ENCODE measurements at places on chromosomes 4 and X. TPM values are rescaled to one million over a fixed set of nuclear protein-coding genes. Genes with fewer than 3 reads are reported as not detected.

DNA sequence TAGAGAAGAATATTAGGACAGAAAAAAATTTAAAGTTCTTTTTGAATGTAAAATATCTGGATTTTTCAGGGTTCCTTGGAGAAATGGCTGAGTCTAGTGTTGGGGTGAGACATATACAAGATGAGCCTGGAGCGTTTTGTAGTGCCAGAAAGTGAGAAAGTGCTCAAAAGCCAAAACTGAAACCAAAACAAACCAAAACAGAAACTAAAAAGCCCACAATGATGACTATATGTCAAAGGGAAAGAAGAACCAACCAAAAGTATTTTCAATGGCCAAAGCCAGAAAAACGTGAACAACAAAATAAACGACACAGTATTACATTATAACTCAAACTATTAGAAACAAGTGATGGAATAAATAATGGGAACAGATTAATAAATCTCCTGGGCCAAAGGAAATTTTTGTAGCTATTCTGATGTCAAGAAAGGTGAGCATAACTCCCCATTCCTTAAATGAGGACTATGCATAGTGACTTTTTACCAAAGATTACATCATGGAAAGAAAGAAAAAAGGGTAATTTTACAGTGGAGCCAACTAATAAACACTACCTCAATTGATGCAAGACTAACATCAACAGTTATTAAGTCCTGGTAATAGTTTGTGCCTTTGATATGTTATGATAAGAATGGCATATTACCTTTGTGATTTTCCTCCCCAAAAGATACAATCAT lies 1137.6 kb downstream of the C4orf33 start:
- H3K4me3 ChIP-seq, result no peak overlapping the region
- no peak for DNase-seq
- H3K4me1 ChIP-seq, result no peaks in the 10 kb centered on the region
- no peaks in the 10 kb centered on the region for H3K27me3 ChIP-seq

GRCh38 chrX:6856471-6856870 lies 291.0 kb upstream of the STS start:
- no peak for DNase-seq
- no peaks in the 10 kb centered on the region for H3K4me1 ChIP-seq
- no peak overlapping the region for H3K27ac ChIP-seq
- no peak overlapping the region for H3K4me3 ChIP-seq
- no peaks in the 10 kb centered on the region for H3K27me3 ChIP-seq

- no peaks in the 10 kb centered on the region for H3K27me3 ChIP-seq
- no peak overlapping the region for H3K4me3 ChIP-seq
- H3K36me3 ChIP-seq, result no peaks in the 10 kb centered on the region
- no peak overlapping the region for H3K27ac ChIP-seq
- H3K4me1 ChIP-seq, result no peaks in the 10 kb centered on the region
- no peak for DNase-seq
These were observed 137.6 kb upstream of the TBL1X start for GRCh38 chrX:9327086-9327746.

GRCh38 chrX:147899379-147900114 lies 12.2 kb upstream of the FMR1 start:
- no peaks in the 10 kb centered on the region for H3K27me3 ChIP-seq
- H3K4me3 ChIP-seq, result no peak overlapping the region
- no peaks in the 10 kb centered on the region for H3K36me3 ChIP-seq
- DNase-seq, result no peak
- no peaks in the 10 kb centered on the region for H3K4me1 ChIP-seq
- no peak overlapping the region for H3K27ac ChIP-seq

- H3K4me1 ChIP-seq, result no peaks in the 10 kb centered on the region
- no peak for DNase-seq
- H3K4me3 ChIP-seq, result no peak overlapping the region
- no peak overlapping the region for H3K27ac ChIP-seq
- no peaks in the 10 kb centered on the region for H3K27me3 ChIP-seq
These were observed 76.7 kb downstream of the CPEB2 start for GRCh38 chr4:15078682-15079642.

GRCh38 chr4:84413480-84413879 lies 85.6 kb downstream of the NKX6-1 start:
- no peaks in the 10 kb centered on the region for H3K4me1 ChIP-seq
- H3K27ac ChIP-seq, result no peak overlapping the region

- DNase-seq, result no peak
- H3K27ac ChIP-seq, result no peak overlapping the region
- H3K4me3 ChIP-seq, result no peak overlapping the region
- peaks cover 9% of the 10 kb centered on the region for H3K27me3 ChIP-seq
These were observed 211.9 kb upstream of the UGT8 start for GRCh38 chr4:114386637-114387233.

Gene GIMD1
- not detected for total RNA-seq

DNA sequence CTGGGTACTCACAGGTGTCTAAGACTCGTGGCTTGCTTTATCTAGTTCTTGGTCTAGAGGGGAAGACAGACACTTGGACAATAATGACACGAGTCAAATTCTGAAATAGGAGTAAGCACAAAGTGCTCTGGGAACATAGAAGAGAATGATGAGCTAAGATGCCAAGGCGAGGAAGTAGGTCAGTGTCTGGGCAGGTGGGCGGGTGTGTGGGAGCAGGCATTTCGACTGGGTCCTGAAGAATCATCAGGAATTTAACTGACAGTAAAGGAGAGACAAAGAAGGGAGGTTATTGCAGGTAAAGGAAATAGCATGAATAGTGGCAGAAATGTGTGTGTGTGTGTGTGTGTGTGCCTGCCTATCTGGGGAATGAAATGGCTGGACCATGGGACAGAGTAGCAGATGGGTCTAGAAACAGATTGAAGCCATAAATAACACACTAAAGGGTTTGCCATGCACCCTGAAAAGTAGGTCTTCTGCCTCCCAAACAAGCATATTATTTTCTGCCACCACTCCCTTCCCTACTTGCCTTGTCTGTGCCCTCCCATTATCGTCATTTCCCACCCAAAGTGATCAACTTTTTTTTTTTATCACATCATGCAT lies 58.4 kb upstream of the SLC25A43 start:
- no peaks in the 10 kb centered on the region for H3K27me3 ChIP-seq
- no peak overlapping the region for H3K27ac ChIP-seq
- no peaks in the 10 kb centered on the region for H3K36me3 ChIP-seq
- H3K4me1 ChIP-seq, result no peaks in the 10 kb centered on the region
- no peak for DNase-seq

DNA sequence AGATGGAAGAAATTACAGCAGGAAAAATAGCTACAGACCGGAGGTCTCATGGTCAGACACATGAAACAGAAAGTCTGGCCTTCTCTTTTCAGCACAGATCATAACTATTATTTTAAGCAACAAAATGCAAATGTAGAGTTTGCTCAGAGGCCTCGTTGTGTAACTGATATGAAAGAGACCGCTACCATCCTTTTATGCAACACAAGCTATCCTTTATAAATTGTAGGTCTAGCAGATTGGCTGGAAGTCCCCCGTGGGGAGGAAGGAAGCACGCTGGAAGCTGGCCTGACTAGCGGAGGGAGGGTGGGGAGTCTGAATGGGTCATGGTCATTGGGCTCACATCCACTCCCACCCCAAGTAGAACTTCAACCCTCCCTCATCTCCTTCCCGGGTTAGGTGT lies 27.7 kb downstream of the DMP1 start:
- peak; percentile 51 for DNase-seq
- H3K4me1 ChIP-seq, result peaks cover 6% of the 10 kb centered on the region
- H3K27ac ChIP-seq, result peak overlapping the region; percentile 46
- no peak overlapping the region for H3K4me3 ChIP-seq
- no peaks in the 10 kb centered on the region for H3K36me3 ChIP-seq

DNA sequence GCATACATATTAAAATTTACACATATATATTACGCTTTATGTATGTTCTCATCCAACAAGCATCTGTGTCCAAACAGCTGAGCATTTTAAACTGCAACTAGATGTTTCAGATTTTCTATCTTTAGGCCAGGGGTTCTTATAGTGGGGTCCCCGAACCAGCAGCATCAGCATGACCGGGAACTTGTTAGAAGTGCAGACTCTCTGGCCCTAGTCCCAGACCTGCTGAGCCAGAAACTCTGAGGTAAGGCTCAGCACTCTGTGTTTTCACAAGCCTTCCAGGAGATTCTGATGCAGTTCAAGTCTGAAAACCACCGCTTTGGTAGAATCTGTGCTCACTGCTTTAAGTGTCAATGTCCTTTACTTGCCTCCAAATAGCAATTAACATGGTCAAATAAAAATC lies 266.2 kb upstream of the CASK start:
- no peaks in the 10 kb centered on the region for H3K27me3 ChIP-seq
- H3K36me3 ChIP-seq, result no peaks in the 10 kb centered on the region
- no peak overlapping the region for H3K4me3 ChIP-seq
- no peaks in the 10 kb centered on the region for H3K4me1 ChIP-seq
- DNase-seq, result no peak

Gene DCAF12L2
- not detected for total RNA-seq

Gene WDFY3
- 103 TPM for total RNA-seq

Gene DCX
- 0.09 TPM for total RNA-seq

Gene ARHGAP36
- total RNA-seq, result not detected

Gene CTAG1B
- total RNA-seq, result not detected

Gene PCDH10
- total RNA-seq, result 0.48 TPM

Gene HMX1
- not detected for total RNA-seq

Gene C1QTNF7
- total RNA-seq, result 2.8 TPM

- no peak overlapping the region for H3K27ac ChIP-seq
- no peaks in the 10 kb centered on the region for H3K4me1 ChIP-seq
- H3K36me3 ChIP-seq, result no peaks in the 10 kb centered on the region
- H3K4me3 ChIP-seq, result no peak overlapping the region
These were observed 40.2 kb downstream of the VSIG4 start for GRCh38 chrX:65999563-66000148.

GRCh38 chr4:128068918-128069317 lies 7.8 kb downstream of the LARP1B start:
- no peaks in the 10 kb centered on the region for H3K36me3 ChIP-seq
- no peaks in the 10 kb centered on the region for H3K27me3 ChIP-seq
- H3K27ac ChIP-seq, result no peak overlapping the region
- no peak for DNase-seq

DNA sequence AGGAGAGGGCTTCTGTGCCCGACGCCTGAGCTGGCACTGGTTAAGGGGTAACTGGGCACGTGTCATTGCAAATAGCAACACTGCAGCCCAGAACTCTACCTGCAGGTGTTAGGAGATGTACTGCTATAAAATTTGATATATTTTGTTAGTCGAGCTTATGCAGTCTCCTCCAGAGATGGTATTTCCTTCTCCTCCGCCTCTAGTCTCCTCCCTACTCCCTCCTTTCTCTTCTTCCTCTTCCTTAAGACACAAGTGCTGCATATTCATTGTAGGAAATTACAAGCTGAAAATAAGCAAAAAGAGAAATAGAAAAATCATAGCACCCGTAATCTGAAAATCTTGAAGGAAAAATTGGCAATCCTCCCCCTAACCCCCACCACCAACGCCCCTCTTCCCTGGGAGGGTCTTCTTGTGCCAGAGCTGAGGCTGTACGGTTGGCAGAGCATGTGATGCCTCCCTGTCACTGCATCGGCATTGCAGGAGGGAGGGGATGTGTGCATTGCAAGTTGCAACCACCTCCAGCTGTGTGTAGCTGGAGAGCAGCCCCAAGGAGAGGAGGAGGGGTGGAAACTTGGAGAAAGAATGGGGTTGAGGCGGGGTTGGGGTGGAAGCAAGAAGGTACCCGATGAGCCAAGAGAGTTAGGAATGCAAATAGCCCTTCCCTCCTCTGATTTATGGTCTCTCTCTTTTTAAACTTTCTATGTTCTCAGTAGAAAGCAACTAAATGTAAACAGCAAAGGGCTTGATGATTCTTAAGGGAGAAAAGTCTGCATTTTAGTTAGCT lies 48.3 kb upstream of the MND1 start:
- H3K27ac ChIP-seq, result no peak overlapping the region
- no peak for DNase-seq
- H3K4me3 ChIP-seq, result no peak overlapping the region
- H3K27me3 ChIP-seq, result no peaks in the 10 kb centered on the region
- H3K36me3 ChIP-seq, result no peaks in the 10 kb centered on the region

- no peaks in the 10 kb centered on the region for H3K36me3 ChIP-seq
- H3K27ac ChIP-seq, result no peak overlapping the region
- DNase-seq, result no peak
- no peaks in the 10 kb centered on the region for H3K4me1 ChIP-seq
- no peaks in the 10 kb centered on the region for H3K27me3 ChIP-seq
These were observed 225.8 kb downstream of the GABRG1 start for GRCh38 chr4:45897946-45898585.

DNA sequence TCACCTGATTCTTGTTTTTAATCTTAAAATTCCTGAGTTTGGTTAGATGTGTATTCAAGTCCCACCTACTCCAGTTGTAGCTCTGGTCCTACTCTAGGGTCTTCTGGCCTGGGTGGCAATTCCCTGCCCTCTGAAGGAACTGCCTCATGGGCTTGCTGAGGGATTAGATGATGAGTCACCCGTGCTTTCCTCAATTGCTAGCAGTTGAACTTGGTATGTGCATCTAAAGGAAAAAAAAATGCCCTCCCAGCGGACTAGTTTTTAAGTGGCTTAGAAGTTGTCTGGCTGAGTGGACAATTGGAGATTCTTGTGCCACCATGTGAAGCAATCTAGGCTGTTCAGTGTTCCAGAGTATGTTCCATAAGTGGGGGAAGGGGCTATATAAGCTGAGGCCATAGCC lies 127.0 kb downstream of the CCNG2 start:
- DNase-seq, result no peak
- no peaks in the 10 kb centered on the region for H3K36me3 ChIP-seq
- H3K27me3 ChIP-seq, result no peaks in the 10 kb centered on the region
- H3K4me3 ChIP-seq, result no peak overlapping the region
